ENCODE measurements at places on chromosomes 5 and 9. TPM values are rescaled to one million over a fixed set of nuclear protein-coding genes. Genes with fewer than 3 reads are reported as not detected.

Gene PITX1
- 0.30 TPM for polyA plus RNA-seq

Gene ANKRD33B
- 0.53 TPM for polyA plus RNA-seq

Gene HK3
- 0.70 TPM for polyA plus RNA-seq

GRCh38 chr9:89677702-89678395 is 73.0 kb downstream of the GADD45G start:
- peak; percentile 71 for DNase-seq

DNA sequence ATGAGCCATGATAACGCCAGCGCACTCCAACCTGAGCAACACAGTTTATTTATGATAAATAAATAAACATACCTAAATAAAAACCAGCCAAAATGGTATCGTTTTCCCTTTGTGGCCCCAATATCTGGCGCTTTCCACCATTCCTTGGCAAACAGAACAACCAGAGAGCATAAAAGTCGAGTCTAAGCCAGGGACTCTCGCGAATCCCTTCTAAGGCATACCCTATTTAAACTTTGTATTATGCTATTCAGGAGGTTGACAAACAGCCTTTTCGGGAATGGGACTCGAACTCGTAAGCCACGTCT is 386 bp upstream of the MATR3 start:
- DNase-seq: no peak

DNA sequence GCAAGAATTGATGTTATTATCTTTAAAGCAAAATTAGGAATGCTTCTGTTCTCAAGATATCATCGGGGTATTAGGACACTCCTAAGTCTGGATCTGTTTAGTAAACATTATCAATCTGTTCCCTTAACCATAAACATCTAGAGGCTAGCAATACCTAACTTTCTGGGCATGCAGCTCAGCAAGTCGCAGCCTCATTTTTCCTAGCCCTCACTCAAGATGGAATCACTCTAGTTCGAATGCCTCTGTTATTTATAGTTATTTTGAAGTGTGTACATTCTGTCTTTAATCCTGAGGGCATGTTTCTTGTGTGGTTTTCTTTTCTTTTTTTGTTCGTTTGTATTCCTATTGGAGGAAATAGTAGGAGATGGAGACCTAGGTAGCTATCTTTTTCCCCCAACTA is 66.9 kb downstream of the FER start:
- no peak for DNase-seq

DNA sequence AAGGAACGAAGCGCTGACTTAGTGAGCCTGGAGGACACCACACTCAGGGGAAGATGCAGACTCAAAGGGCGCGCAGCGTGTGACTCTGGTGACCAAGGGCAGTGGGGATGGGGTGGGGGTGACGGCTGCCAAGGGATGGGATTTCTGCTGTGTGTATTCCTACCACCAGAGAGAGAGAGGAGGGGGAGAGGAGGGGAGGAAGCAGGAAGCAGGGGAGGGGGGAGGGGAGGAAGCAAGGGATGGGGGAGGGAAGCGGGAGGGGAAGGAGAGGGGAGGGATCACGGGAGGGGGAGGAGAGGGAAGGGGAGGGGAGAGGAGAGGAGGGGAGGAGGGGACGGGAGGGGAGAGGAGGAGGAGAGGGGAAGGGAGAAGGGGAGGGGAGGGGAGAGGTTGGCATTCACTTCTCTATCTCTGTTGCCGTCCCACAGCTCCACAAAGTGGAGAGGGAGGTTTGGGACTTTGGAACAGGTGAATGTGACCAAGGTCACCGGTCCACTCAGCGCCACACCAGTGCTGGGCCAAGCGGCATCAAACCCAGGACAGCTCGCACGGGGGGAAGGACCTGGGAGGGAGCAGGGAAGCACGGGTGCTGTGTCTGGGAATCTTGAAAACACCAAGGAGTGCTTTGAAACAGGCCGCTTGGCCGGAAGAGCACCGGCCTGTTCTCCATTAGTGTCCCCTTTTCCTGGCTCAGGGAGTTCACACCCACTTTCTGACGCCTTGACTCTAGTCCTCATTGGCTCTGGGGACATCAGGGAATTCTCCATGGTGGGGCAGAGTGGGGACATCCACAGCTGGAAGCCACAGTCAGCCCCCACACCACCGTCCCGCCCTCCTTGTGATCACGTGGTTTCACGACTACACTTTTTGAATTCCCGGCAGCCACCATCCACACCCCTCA is 77.4 kb downstream of the VAV2 start:
- DNase-seq: no peak

DNA sequence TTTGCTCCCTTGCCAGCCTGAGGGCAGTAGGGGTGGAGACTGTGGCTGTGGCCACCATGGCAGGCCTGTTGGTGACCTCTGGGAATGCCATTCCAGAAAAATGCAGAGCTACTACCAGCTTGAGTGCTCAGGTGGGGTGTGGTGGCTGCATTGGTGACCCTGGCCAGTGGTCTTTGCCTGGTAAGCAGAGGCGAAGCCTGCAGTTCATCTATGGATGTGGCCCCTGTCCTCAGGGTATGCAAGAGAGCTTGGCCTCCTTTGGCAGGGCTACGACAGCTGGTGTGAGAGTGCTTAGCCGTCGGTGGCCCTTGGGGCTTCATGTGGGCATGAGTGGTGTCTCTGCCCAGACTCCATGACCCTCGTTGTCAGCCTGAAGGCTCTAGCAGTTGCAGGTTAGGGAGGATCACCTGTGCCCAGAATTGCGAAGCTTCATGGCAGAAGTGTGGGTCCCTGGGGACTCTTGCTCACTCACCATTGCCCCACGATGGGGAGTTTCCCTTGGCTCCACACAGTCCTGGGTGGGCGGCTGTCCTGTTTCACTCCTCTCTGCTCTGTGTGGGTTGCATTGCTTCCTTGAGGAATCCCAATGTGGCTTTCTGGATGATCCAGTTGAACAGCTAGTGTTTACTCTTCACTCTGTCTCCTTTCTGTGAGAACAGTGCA is 117.9 kb upstream of the CDH12 start:
- DNase-seq: no peak

DNA sequence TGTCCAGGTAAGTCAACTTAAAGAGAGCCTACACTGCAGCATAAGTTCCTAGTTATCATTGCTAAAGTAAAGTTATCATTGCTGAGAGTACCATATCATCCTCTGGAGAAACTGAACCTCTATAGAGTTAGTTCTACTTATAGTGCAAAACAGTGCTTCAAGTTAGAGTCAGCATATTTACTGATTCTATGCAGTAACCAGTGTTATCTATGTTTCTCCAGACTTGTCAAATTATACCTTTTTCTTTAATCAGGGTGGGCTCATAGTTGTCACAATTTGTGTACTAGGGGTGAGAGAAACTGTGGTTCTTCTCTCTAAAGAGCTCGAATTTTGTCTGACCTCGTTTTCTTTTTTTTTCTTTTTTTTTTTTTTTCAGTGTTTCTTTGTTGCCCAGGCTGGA is 79.6 kb downstream of the ANXA2R start:
- no peak for DNase-seq

DNA sequence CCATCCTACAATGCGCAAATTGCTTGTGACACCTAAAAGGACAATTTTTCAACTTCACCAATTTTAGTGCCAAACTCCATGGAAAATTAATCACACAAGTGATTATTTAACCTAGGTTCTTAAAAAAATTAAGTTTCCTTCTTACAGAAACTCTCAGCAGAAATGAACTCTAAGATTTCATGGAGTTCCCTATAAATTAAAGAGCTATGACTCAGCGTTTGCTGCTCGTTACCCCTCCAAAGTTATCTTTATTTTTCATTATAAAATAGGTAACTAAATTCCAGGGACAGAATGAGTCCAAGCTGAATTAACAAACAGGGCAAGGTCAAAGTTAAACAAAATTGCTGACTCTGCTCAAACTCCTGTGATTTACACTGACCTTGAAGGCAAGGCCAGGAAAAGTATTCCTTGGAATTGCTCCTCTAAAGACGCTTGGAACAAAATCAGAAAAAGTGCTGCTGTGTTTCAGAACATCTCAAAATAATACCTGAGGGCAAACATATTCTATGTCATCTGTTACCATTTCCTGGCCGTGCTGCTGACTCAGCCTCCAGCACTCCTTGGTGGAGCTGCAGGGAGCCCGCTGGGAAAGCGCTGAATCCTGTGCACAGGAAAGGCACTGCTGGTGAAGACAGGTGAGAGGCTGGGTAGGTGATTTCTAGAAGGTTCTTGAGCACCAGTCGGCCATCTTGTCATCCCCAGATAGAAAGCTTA is 2.5 kb upstream of the CMBL start:
- DNase-seq: no peak

DNA sequence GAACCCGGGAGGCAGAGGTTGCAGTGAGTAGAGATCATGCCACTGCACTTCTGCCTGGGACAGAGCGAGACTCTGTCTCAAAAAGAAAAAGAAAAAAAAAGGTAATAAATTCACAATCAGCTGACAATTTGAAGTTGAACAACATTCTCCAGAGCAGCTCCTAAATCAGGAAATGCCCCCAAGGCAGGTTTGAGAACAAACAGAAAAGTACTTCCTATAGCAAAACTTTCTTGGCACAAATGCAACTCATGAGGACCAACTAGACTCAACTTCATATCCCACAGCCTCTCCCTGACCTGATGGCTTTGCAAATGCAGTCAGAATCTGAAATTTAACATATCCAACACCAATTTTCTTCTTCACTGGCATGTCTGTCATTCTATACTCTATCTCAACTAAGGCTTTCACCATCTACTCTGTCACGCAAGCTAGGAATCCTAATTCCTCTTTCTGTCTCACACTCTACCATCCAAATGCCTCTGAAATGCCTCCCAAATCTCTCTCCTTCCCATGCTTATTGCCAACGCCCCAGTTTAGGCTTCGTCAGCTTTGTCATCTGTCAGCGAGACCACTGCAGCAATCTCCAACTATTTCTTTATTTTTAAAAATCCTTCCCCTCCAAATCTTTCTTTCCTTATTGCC is 113.3 kb downstream of the MAPKAP1 start:
- DNase-seq: no peak

Measured in right lung (tissue), 10 donors.